ENCODE measurements at places on chromosomes 6 and 20.

GRCh38 chr6:152811785-152812184 lies 61.2 kb downstream of the VIP start:
- H3K27me3 ChIP-seq, result no peaks in the 10 kb centered on the region
- no peak overlapping the region for H3K27ac ChIP-seq
- H3K36me3 ChIP-seq, result no peaks in the 10 kb centered on the region
- H3K4me1 ChIP-seq, result no peaks in the 10 kb centered on the region
- no peak overlapping the region for H3K4me3 ChIP-seq

- peaks cover 2% of the 10 kb centered on the region for H3K4me1 ChIP-seq
- H3K27me3 ChIP-seq, result no peaks in the 10 kb centered on the region
- peak within 1 kb of the TSS; percentile 97 for H3K4me3 ChIP-seq
Measured at GRCh38 chr6:24774696-24775519, at the start of gene GMNN. GMNN (plus strand) TSS chr6:24774937; CDS start chr6:24777247, 2,310 bp downstream.

DNA sequence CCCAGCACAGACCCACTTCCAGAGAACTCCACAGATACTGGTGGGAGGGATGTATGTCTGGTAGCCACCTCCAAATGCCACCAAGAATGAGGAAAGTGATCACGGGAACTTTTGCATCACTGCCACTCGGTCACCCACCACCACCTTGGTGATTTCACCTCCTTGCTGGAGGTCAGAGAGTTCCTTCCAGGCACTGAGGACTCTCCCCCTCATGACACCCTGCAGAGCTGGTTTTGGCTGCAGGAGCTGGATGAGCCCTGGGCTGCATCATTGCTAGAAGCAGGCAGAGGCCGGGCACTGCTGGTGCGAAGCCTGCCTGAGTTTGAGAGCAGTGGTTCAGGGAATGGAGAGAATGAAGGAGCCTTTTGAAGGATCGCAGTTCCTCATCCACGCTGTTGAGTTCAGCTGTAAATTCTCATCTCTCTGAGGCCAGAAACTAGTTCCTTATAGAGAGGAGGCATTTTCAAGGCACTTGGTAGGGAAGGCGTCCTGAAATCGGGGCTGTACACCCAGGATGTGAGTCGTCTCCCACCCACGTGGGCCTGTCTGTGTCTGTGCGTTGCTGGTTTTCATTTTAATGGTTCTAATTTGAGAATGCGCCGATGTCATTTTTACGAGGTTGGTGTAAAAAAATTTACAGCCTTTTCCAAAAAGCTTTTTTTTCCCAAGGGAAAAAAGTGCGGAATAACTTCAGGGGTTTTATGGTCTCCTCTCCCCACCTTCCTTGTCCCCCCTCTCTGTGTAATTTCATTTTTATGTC lies 25.0 kb downstream of the FOXP4 start:
- H3K27me3 ChIP-seq, result no peaks in the 10 kb centered on the region
- no peak overlapping the region for H3K27ac ChIP-seq
- no peaks in the 10 kb centered on the region for H3K36me3 ChIP-seq
- H3K4me1 ChIP-seq, result peaks cover 21% of the 10 kb centered on the region

DNA sequence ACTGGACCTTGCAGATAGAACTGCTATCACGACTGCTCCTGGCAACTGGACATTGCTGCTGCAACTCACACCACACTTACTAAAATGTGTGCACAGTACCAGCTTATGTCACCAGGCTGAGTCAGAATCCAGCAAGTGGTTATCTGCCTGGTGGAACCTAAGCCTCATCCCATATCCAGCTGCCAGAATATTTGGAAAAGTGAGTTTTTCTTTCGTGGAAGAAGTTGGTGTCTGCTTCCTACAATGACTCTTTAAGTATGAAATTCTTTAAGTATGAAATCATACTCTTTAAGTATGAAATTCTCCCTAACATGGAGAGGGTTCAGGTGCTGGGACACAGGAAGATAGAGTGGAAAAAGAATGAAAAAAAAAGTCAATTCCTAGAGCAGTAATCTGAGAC lies 16.4 kb upstream of the POLR1H start:
- no peaks in the 10 kb centered on the region for H3K36me3 ChIP-seq
- H3K4me1 ChIP-seq, result no peaks in the 10 kb centered on the region
- H3K4me3 ChIP-seq, result no peak overlapping the region
- H3K27ac ChIP-seq, result no peak overlapping the region
- no peak for DNase-seq

DNA sequence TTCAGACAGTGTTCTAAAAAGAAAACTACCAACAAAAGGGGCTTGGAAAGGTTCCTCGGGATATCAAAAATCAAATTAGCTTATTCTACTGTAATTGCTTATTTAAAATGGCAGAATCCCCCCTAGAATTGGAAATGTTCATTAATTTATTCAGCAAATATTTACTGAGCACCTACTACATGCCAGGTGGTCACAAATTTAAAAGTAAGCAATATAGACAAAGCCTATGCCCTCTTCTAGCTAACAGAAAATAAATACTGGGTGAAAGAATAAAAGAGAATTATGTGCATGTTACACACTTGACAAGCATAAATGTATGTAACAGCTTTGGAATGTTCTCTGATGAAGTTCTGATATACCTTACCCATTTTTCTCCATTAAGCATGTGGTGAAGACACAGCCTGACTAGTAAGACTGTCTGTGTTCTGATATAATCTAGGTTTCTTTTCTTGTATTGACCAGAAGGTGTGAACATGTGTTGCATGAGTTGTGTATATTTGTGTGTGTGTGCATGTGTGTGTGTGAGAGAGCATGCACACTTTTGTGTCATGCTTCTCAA lies 606.7 kb upstream of the CITED2 start:
- peaks cover 8% of the 10 kb centered on the region for H3K4me1 ChIP-seq
- no peak overlapping the region for H3K4me3 ChIP-seq
- peak overlapping the region; percentile 81 for H3K27ac ChIP-seq
- no peaks in the 10 kb centered on the region for H3K27me3 ChIP-seq
- DNase-seq, result no peak

DNA sequence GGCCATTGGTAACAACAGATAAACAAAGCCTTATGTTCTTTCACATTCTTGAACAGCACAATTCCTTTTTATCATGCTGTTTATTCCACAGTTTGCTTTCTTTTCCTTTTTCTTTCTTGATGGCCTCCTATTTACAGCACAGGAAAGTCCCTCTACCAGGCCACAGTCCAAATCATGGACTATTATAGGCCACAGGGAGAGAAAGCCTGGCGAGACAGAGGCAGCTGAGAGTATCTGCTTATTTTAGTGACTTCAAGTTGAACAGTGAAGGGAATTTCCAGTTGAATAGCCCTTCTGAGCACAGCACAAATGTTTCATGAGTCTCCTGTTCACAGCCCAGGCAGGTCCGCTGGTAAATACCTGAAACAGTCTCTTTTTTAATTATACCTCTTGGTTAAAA lies 263.7 kb upstream of the ARID1B start:
- DNase-seq, result no peak
- no peaks in the 10 kb centered on the region for H3K27me3 ChIP-seq
- no peak overlapping the region for H3K27ac ChIP-seq

DNA sequence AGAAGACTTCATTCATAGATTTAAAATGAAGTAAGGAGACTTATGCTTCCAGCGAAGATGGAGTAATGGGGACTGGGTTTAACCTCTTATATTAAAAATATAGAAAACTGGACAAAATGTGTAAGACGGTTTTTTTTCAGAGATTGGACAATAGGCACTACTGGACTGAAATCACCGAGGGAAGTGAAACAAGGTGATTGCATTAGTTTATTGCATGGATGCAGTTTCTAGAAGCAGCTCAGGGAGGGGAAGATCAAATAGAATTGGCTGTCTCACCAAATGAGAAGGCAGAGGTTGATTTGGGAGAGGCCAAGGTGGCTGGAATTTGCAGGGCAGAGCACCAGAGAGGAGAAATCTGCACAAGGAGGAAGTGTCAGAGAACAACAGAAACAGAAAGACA lies 162.6 kb downstream of the DNAH8 start:
- no peak for DNase-seq
- no peaks in the 10 kb centered on the region for H3K4me1 ChIP-seq
- no peak overlapping the region for H3K27ac ChIP-seq
- no peaks in the 10 kb centered on the region for H3K36me3 ChIP-seq

- no peaks in the 10 kb centered on the region for H3K36me3 ChIP-seq
- no peaks in the 10 kb centered on the region for H3K27me3 ChIP-seq
- no peaks in the 10 kb centered on the region for H3K4me1 ChIP-seq
- DNase-seq, result no peak
- no peak overlapping the region for H3K27ac ChIP-seq
Measured at GRCh38 chr6:50143011-50143719, 93.4 kb upstream of the DEFB112 start.

- DNase-seq, result no peak
- no peaks in the 10 kb centered on the region for H3K27me3 ChIP-seq
- H3K4me1 ChIP-seq, result no peaks in the 10 kb centered on the region
- no peak overlapping the region for H3K4me3 ChIP-seq
- H3K27ac ChIP-seq, result no peak overlapping the region
- H3K36me3 ChIP-seq, result no peaks in the 10 kb centered on the region
Measured at GRCh38 chr20:15563836-15564235, 1009.4 kb downstream of the KIF16B start.

- H3K27ac ChIP-seq, result no peak overlapping the region
- no peak for DNase-seq
- H3K27me3 ChIP-seq, result no peaks in the 10 kb centered on the region
- H3K36me3 ChIP-seq, result no peaks in the 10 kb centered on the region
Measured at GRCh38 chr20:48431653-48432493, 395.9 kb downstream of the PREX1 start.

GRCh38 chr6:18330548-18331081 lies 56.5 kb upstream of the RNF144B start:
- no peak overlapping the region for H3K27ac ChIP-seq
- H3K27me3 ChIP-seq, result no peaks in the 10 kb centered on the region
- no peaks in the 10 kb centered on the region for H3K36me3 ChIP-seq
- no peak for DNase-seq
- H3K4me3 ChIP-seq, result no peak overlapping the region
- H3K4me1 ChIP-seq, result no peaks in the 10 kb centered on the region

- H3K4me3 ChIP-seq, result no peak overlapping the region
- H3K27me3 ChIP-seq, result no peaks in the 10 kb centered on the region
- no peaks in the 10 kb centered on the region for H3K4me1 ChIP-seq
- no peak overlapping the region for H3K27ac ChIP-seq
- peaks cover 39% of the 10 kb centered on the region for H3K36me3 ChIP-seq
- DNase-seq, result no peak
Measured at GRCh38 chr20:17626217-17627007, 55.6 kb downstream of the RRBP1 start.

GRCh38 chr6:53888931-53889330 lies 94.1 kb downstream of the LRRC1 start:
- no peaks in the 10 kb centered on the region for H3K36me3 ChIP-seq
- no peaks in the 10 kb centered on the region for H3K4me1 ChIP-seq
- no peak for DNase-seq
- no peak overlapping the region for H3K27ac ChIP-seq
- H3K4me3 ChIP-seq, result no peak overlapping the region

- DNase-seq, result peak; percentile 21
- H3K36me3 ChIP-seq, result no peaks in the 10 kb centered on the region
- H3K27ac ChIP-seq, result no peak overlapping the region
- peak overlapping the region; percentile 14 for H3K4me3 ChIP-seq
- peaks cover 4% of the 10 kb centered on the region for H3K4me1 ChIP-seq
Measured at GRCh38 chr6:89082486-89082891, 1.9 kb downstream of the PNRC1 start.

DNA sequence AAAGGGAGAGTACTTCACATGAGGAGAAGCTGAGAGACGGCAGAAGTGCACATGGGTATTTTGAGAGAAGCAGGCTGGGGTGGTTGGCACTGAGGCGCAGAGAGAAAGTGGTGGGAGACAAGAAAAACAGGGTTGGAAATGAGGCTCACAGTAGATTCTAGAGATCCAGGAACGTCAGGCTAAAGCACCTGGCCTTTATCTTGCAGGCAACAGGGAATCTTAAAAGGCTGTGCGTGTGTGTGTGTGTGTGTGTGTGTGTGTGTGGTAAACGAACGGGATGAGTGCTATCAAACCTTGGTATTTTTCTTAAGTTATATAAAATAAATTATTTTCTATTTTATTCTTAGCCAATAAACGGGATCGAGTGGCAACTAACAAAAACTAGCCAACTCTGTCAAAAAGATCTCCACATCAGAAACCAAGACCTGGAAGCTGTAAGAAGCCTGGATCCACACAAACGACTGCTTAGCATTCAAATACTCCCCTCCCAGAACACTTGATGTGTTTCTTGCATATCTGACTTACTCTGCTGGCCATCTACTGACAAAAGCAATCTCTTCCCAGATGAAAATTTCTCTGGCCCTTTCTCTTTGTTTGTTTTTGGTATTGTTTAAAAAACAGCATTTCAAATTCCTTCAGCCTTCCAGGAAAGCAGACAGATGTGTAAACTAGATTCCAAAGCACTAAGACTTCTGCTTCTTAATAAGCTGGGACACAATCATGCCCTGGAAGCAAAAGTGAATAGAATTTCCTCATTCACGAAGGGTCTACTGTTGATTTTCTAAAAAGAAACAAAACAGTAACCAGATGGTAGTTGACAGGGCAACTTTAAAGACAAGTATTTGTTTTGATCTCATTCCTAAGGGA lies 44.8 kb upstream of the FABP7 start:
- H3K4me3 ChIP-seq, result no peak overlapping the region
- no peaks in the 10 kb centered on the region for H3K36me3 ChIP-seq
- H3K4me1 ChIP-seq, result no peaks in the 10 kb centered on the region
- peak; percentile 8 for DNase-seq

DNA sequence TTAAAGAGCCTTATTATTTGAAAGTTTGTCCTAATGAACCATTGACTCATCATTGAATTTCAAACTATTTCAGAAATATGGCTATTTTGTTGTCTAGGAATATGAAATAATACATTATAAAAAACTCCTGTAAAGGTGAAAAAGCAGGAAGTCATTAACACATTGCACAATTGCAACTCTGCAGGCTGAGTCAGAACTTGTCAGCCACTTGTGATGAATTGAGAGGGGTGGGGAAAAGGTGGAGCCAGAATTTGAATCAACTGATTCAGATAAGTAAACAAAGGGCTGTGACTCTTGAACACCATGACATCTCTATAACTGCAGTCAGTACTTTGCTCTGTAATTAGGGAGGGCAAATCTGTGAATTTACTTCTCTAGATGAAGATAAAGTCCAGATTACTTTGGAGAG lies 6.0 kb downstream of the C6orf141 start:
- no peaks in the 10 kb centered on the region for H3K27me3 ChIP-seq
- no peaks in the 10 kb centered on the region for H3K4me1 ChIP-seq
- no peaks in the 10 kb centered on the region for H3K36me3 ChIP-seq
- no peak overlapping the region for H3K27ac ChIP-seq

DNA sequence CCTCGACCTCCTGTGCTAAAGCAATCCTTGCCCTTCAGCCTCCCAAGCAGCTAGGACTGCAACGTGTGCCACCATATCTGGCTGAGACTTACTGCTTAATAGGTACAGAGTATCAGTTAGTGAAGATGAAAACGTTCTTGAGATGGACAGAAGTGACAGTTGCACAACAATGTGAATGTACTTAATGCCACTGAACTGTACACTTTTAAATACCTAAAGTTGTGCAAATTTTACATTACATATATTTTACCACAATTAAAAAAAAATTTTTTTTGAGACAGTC lies 25.9 kb downstream of the NUDT3 start:
- no peak overlapping the region for H3K27ac ChIP-seq
- H3K27me3 ChIP-seq, result no peaks in the 10 kb centered on the region
- no peak for DNase-seq
- no peak overlapping the region for H3K4me3 ChIP-seq

DNA sequence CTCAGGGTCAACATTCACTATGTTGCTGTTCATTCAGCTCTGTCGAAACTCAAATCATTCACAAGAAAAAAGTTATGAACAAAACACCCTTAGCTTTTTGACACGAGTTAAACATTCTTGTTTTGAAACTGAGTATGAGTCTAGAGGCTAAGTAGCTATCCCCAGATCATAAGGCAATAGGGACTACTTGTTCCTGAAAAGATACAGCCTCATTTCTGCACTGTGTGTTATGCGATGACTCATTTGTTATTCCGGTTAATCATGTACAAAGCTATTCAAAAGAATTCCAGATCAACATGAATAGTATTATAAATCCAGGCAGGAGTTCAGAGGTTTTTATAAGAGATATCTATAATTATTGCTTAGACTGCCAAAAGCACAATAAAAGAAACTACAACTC lies 908.0 kb downstream of the QKI start:
- no peak overlapping the region for H3K4me3 ChIP-seq
- H3K27me3 ChIP-seq, result no peaks in the 10 kb centered on the region
- H3K36me3 ChIP-seq, result no peaks in the 10 kb centered on the region

Measured in mesendoderm (in vitro differentiated cells).